ENCODE measurements at places on chromosomes 1 and 21.
A peak's percentile ranks its signal among the peaks of the same experiment; 100 is the strongest.

DNA sequence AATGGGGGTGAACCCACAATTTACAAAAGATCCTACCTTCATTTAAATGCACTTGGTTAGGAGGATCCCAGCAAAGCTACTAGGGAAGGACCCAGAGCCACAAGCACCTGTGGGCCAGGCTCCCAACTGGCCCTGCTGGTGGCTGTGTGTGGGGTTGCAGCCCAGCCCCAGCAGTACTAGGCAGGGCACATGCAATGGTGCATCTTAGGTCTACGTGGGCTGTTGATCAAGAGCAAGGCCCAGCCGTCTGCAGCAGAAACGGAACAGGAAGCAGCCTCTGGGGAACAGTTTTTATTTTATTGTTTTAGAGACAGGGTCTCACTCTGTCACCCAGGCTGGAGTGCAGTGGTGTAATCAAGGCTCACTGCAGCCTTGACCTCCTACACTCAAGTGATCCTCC lies 134.1 kb upstream of the RAB4A start:
- H3K4me1 ChIP-seq: peaks cover 42% of the 10 kb centered on the region
- no peak overlapping the region for H3K4me3 ChIP-seq
- no peaks in the 10 kb centered on the region for H3K36me3 ChIP-seq
- no peaks in the 10 kb centered on the region for H3K27me3 ChIP-seq
- no peak overlapping the region for H3K27ac ChIP-seq

GRCh38 chr1:192700834-192701271 lies 64.9 kb downstream of the RGS13 start:
- H3K4me3 ChIP-seq: no peak overlapping the region
- DNase-seq: no peak
- H3K27ac ChIP-seq: no peak overlapping the region
- no peaks in the 10 kb centered on the region for H3K27me3 ChIP-seq
- no peaks in the 10 kb centered on the region for H3K36me3 ChIP-seq

GRCh38 chr21:42042651-42043050 lies 28.5 kb upstream of the UMODL1 start:
- no peaks in the 10 kb centered on the region for H3K27me3 ChIP-seq
- no peaks in the 10 kb centered on the region for H3K36me3 ChIP-seq
- no peak for DNase-seq
- H3K27ac ChIP-seq: no peak overlapping the region

GRCh38 chr1:161021970-161022353 lies 1.0 kb upstream of the F11R start:
- H3K27ac ChIP-seq: peak overlapping the region; percentile 46
- H3K36me3 ChIP-seq: no peaks in the 10 kb centered on the region
- peaks cover 36% of the 10 kb centered on the region for H3K4me1 ChIP-seq
- H3K27me3 ChIP-seq: no peaks in the 10 kb centered on the region

DNA sequence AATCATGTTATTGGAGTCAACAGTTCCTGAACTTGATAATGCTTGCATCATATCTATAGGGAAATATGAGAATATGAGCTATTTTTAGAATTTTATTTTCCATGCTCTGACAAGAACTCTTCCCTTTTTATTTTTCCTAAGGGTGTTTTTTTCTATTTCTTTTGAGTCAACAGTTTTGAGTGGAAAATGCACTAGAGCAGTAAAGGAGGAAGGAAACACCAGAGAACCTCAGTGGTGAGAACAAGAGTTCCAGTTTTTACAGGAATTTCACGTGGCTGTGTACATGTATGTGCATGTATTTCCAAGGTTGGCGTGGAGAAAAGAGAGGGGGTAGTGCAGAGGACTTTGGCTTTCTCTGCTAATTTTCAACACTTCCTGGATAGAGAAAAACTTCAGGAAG lies 63.6 kb upstream of the TNFSF18 start:
- no peak for DNase-seq
- no peaks in the 10 kb centered on the region for H3K36me3 ChIP-seq
- no peak overlapping the region for H3K4me3 ChIP-seq
- H3K27me3 ChIP-seq: no peaks in the 10 kb centered on the region
- no peak overlapping the region for H3K27ac ChIP-seq

GRCh38 chr1:19635646-19636045 lies 8.5 kb upstream of the NBL1 start:
- no peak for DNase-seq
- H3K27me3 ChIP-seq: no peaks in the 10 kb centered on the region
- no peak overlapping the region for H3K27ac ChIP-seq
- H3K4me1 ChIP-seq: no peaks in the 10 kb centered on the region
- no peaks in the 10 kb centered on the region for H3K36me3 ChIP-seq

DNA sequence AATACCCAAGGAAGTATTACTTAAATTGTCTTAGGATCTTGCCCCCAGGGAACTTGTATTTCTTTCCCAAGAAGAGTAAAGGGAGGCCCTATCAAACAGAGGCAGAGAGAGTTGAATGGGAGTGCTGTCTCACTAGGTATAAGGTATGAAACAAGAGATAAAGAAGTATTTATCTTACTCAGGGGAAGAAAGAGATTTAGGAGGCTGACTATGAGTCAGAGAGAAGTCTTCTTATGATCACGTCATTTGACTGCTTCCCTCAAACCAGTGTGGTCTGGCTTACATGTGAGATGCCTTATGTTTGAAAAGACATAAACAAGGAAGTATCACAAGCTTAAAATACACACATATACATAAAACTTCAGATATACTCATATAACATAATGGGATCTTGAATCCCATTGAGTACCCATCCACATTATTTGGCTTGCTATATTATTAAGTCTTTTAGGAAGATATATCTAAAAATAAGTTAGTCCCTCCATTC lies 29.6 kb downstream of the DUSP10 start:
- peak; percentile 67 for DNase-seq
- H3K27ac ChIP-seq: peak overlapping the region; percentile 70
- H3K4me3 ChIP-seq: no peak overlapping the region
- no peaks in the 10 kb centered on the region for H3K36me3 ChIP-seq

DNA sequence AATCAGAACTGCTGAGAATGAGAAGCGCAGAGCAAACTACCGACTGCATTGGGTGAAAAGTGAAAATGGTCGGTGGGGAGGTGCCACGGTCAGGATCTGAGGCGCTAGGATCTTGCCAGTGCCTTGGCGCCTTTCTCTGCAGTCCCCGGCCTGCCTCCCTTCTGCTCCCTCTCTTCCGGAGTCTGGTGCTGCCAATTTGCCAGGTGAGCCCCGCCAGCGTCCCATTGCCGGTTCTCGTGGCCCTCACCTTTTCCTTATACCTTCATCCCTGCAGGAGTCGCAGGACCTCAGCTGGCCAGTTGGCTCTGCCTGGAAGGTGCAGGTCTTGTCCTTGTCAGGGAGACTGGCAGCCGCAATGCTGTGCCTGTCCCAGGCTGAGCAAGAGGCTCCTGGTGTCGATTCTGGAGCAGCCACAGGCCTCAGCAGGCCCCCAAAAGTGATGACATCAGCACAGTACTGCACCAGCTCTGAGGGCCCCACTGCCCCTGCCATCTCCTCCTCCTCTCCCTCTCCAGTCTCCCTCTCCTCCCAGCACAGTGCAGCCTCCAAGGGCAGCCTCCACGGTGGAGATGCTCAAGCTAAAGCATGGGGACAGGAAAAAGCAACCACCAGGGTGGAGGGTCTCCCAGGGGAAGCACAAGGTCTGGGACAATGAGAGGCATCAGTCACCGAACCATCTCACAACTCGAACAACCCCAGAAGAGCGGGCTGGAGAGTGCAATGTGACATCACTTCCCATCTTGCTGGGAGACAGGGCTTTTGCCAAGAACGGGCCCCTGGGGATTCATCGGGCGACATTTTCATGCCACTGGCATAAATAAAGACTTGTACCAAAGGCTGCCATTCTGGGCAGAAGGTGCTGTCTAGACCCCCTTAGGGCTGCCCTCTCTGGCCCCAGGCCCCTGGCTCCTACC lies 37.1 kb upstream of the H6PD start:
- no peak for DNase-seq
- H3K4me1 ChIP-seq: peaks cover 15% of the 10 kb centered on the region
- no peak overlapping the region for H3K27ac ChIP-seq

GRCh38 chr1:229665912-229666558 lies 40.0 kb downstream of the URB2 start:
- H3K27ac ChIP-seq: no peak overlapping the region
- no peaks in the 10 kb centered on the region for H3K36me3 ChIP-seq
- no peak overlapping the region for H3K4me3 ChIP-seq

DNA sequence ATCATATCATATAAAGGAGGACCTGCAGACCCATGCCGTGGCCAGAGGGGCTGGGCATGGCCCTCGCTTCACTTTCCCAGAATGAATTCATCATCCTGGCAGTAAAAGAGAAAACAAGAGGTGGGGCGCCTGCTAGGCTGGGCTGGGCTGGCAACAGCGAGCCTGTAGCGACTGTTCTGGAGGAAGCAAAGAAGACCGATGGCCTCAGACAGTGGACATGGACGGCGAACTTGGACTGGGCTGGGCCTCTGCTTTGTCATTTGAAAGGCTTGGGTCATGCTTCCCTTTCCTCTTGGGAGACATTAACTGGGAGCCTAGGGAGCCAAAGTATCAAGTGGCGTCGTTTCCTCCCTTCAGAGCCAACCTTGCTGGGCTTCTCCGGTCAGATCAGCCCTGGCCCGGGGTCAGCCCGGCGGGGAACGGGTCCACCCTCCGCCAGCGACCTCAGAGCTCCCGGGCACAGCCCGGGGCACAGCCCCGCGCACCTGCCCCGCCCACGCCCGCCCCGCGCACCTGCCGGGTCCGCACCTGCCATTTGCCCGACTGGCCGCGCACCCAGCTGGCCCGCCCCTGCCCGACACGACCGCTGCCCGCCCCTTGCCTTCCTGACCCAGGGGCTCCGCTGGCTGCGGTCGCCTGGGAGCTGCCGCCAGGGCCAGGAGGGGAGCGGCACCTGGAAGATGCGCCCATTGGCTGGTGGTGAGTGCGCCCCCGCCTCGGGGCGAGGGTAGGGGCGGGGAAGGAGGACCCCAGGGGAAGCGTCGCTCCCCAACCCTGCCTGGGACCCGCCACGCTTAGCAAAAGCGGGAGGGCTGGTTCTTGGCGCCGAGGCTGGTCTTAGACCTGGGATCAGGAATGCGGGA lies at the start of gene FAM3B:
Gene FAM3B (plus strand): TSS at position 602 of the 863 bp plus-strand sequence. CDS start 79 bp downstream, at position 681.
- no peak within 1 kb of the TSS for H3K4me3 ChIP-seq
- no peak for DNase-seq

- H3K4me3 ChIP-seq: no peak overlapping the region
- H3K4me1 ChIP-seq: no peaks in the 10 kb centered on the region
- H3K27ac ChIP-seq: no peak overlapping the region
- DNase-seq: peak; percentile 17
- no peaks in the 10 kb centered on the region for H3K36me3 ChIP-seq
- no peaks in the 10 kb centered on the region for H3K27me3 ChIP-seq
Observed at GRCh38 chr1:6889875-6890480, 104.7 kb downstream of the CAMTA1 start.

DNA sequence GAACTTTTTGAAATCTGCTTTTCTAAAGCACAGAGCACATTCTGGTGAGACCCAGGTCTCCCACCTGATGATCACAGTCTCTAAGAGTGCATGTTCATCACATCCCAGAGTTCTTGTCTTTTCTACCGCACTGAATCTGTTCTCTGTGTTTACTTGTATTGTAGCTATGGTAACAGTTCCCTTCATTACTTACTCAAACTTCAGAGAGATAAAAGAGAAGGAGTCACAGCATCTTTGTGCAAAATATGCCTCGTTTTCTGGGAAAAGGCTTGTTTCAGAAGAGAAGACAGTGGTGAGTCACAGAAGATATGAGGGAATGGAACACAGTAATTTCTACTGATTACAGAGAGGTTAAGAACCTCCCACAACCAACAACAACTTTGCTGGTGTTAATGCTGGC lies 580.6 kb downstream of the PLA2G4A start:
- H3K27ac ChIP-seq: no peak overlapping the region
- no peaks in the 10 kb centered on the region for H3K4me1 ChIP-seq
- H3K4me3 ChIP-seq: no peak overlapping the region
- no peak for DNase-seq

GRCh38 chr21:43864313-43864961 lies 586 bp upstream of the AGPAT3 start:
- no peaks in the 10 kb centered on the region for H3K27me3 ChIP-seq
- H3K36me3 ChIP-seq: peaks cover 6% of the 10 kb centered on the region
- H3K4me3 ChIP-seq: no peak overlapping the region
- H3K27ac ChIP-seq: no peak overlapping the region

- no peak overlapping the region for H3K27ac ChIP-seq
- H3K4me1 ChIP-seq: no peaks in the 10 kb centered on the region
- H3K36me3 ChIP-seq: no peaks in the 10 kb centered on the region
- no peak overlapping the region for H3K4me3 ChIP-seq
- H3K27me3 ChIP-seq: no peaks in the 10 kb centered on the region
Observed at GRCh38 chr1:218357893-218358232, 12.7 kb downstream of the TGFB2 start.

GRCh38 chr1:154430903-154431302 lies 25.8 kb downstream of the IL6R start:
- no peak overlapping the region for H3K27ac ChIP-seq
- no peaks in the 10 kb centered on the region for H3K27me3 ChIP-seq
- no peak for DNase-seq
- H3K4me1 ChIP-seq: peaks cover 73% of the 10 kb centered on the region
- no peak overlapping the region for H3K4me3 ChIP-seq

DNA sequence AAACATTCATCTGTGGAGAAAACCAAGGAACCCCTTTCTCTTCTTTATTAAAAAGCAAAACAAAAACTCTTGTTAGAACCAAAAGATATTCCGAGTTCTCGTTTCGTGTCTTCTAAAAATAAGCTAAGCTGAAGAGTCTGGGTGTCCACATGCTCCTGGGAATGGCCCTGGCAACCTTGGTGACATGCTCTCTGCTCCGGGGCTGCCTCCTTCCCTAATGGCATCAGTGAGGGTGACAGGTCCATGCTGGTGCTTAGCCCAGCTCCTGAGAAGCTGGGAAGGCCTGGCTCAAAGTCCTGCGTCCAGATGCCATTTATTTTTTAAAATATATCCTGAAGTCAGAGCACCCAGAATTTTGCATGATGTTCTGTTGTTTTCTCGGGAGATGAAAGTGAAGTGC lies 24.6 kb upstream of the TRAPPC10 start:
- DNase-seq: no peak
- H3K4me3 ChIP-seq: no peak overlapping the region
- H3K27me3 ChIP-seq: no peaks in the 10 kb centered on the region
- no peak overlapping the region for H3K27ac ChIP-seq
- no peaks in the 10 kb centered on the region for H3K36me3 ChIP-seq
- H3K4me1 ChIP-seq: peaks cover 13% of the 10 kb centered on the region

GRCh38 chr1:218837051-218837450 lies 336.6 kb upstream of the LYPLAL1 start:
- H3K27me3 ChIP-seq: no peaks in the 10 kb centered on the region
- no peak overlapping the region for H3K4me3 ChIP-seq
- no peak overlapping the region for H3K27ac ChIP-seq

- no peaks in the 10 kb centered on the region for H3K27me3 ChIP-seq
- H3K4me1 ChIP-seq: peaks cover 63% of the 10 kb centered on the region
- no peak overlapping the region for H3K4me3 ChIP-seq
Observed at GRCh38 chr1:28241638-28242241, 5.8 kb downstream of the ATP5IF1 start.

DNA sequence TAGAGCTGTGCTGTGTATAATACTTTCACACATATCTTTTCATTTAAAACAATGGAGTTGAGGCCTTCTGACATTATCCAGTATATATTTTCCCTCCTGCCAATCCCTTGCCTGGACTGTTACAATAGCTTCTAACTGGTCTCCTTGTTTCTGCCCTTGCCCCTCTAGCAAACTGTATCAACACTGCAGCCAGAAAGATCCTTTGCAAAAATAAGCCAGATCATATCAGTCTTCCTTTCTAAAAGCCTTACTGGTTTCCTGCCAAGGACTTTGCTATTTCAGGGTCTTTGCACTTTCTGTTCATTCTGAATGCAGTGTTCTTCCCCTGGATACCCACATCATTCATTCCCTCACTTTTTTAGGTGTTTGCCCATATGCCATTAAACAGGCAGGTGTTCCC lies 370.1 kb downstream of the PTBP2 start:
- H3K27me3 ChIP-seq: no peaks in the 10 kb centered on the region
- H3K36me3 ChIP-seq: no peaks in the 10 kb centered on the region
- DNase-seq: no peak

- DNase-seq: no peak
- no peaks in the 10 kb centered on the region for H3K36me3 ChIP-seq
- H3K27ac ChIP-seq: no peak overlapping the region
- H3K27me3 ChIP-seq: no peaks in the 10 kb centered on the region
- no peaks in the 10 kb centered on the region for H3K4me1 ChIP-seq
Observed at GRCh38 chr1:245969283-245969682, 537.8 kb downstream of the SMYD3 start.

All from CD4-positive, alpha-beta memory T cell (primary cell).